Activated CD4-positive, alpha-beta T cell treated with anti-CD3 and anti-CD28 coated beads, Interleukin-2, amount 10 ng/mL, durations not matched to agents 7 days and 5 days (primary cell): ENCODE measurements at places on chromosomes 5 and 9. TPM values are rescaled to one million over a fixed set of nuclear protein-coding genes. Genes with fewer than 3 reads are reported as not detected.

PFDN1 gene
- total RNA-seq: 60.8 TPM

SNCAIP gene
- not detected for total RNA-seq

SLC23A1 gene
- 0.75 TPM for total RNA-seq

GABBR2 gene
- not detected for total RNA-seq

SVEP1 gene
- not detected for total RNA-seq

KIF27 gene
- total RNA-seq: 3.8 TPM

FBXO38 gene
- total RNA-seq: 48.5 TPM

NR4A3 gene
- 0.17 TPM for total RNA-seq

PCDHB8 gene
- total RNA-seq: not detected

IFNA21 gene
- total RNA-seq: not detected

PCDHB5 gene
- not detected for total RNA-seq

PHAX gene
- 34.1 TPM for total RNA-seq

FCN1 gene
- not detected for total RNA-seq

PITX1 gene
- total RNA-seq: not detected

OTP gene
- total RNA-seq: not detected

NTRK2 gene
- total RNA-seq: 2.3 TPM

CDX1 gene
- total RNA-seq: not detected

PTGER4 gene
- total RNA-seq: 46.8 TPM

PRRX2 gene
- total RNA-seq: not detected

IFNA2 gene
- total RNA-seq: not detected

SPRY4 gene
- 0.05 TPM for total RNA-seq

SARDH gene
- total RNA-seq: 1.9 TPM

DNAJC21 gene
- total RNA-seq: 57.6 TPM

KLHL3 gene
- total RNA-seq: 24.1 TPM

RXRA gene
- 1.4 TPM for total RNA-seq

PDZD2 gene
- not detected for total RNA-seq

GFI1B gene
- not detected for total RNA-seq

CBY3 gene
- total RNA-seq: 0.35 TPM

N4BP3 gene
- 1.3 TPM for total RNA-seq

TSSK1B gene
- total RNA-seq: not detected

DEPDC1B gene
- 46.7 TPM for total RNA-seq

ARL14EPL gene
- total RNA-seq: not detected

SLIT3 gene
- 0.15 TPM for total RNA-seq

CACNA1B gene
- not detected for total RNA-seq

FNIP1 gene
- total RNA-seq: 24.8 TPM

PTPA gene
- total RNA-seq: 111 TPM

KCTD16 gene
- 0.08 TPM for total RNA-seq

FOXD4 gene
- 0.71 TPM for total RNA-seq

NPR3 gene
- total RNA-seq: not detected

GRIA1 gene
- not detected for total RNA-seq

KLF9 gene
- total RNA-seq: 12.8 TPM

IL3 gene
- 0.40 TPM for total RNA-seq

GARIN3 gene
- total RNA-seq: not detected

MLANA gene
- not detected for total RNA-seq

ARL15 gene
- 13.5 TPM for total RNA-seq

SEC24A gene
- 24.9 TPM for total RNA-seq

PDGFRB gene
- total RNA-seq: 3.6 TPM

ZNF462 gene
- total RNA-seq: 0.37 TPM

SAPCD2 gene
- 40.6 TPM for total RNA-seq

HNRNPK gene
- total RNA-seq: 671 TPM

GGTA1 gene
- not detected for total RNA-seq

ABO gene
- 0.27 TPM for total RNA-seq

ELP1 gene
- total RNA-seq: 23.7 TPM

TLR4 gene
- not detected for total RNA-seq

QRFP gene
- total RNA-seq: not detected

ST8SIA4 gene
- 36.1 TPM for total RNA-seq

ECSCR gene
- total RNA-seq: 0.73 TPM
